Adrenal gland (tissue), 19 donors: ENCODE measurements at places on chromosomes 5 and 9.

DNA sequence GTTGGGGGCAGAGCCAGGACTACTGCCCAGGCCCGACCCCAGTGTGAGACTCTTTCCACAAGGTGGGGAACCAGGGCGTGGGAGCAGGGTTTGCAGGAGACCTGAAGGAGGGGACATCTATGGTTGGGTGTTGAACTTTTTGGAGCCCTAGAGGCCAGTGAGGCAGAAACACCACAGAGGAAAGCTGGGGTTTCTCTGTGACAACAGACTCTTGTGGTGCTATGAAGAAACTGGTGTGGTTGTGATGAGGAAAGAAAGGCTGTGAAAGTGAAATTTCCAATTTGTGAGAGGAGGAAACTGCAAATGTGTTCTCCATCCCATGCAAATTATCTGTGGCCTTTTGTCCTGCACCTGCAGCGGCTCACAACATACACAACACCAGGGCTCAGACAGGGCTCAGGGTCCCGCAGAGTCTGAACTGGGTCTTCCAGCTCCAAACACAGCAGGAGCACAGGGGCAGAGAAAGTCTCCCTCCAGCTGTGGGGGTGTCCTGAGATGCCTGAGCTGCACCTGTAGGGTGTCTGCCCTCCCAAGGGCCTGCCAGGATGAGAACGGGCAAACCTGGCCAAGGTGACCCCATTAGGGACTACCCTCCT lies 51.4 kb upstream of the GRHPR start:
- no peak for DNase-seq

GRCh38 chr9:89746385-89747116 lies 141.7 kb downstream of the GADD45G start:
- DNase-seq = no peak

GRCh38 chr5:140322751-140323731 lies 20.1 kb upstream of the PFDN1 start:
- peak; percentile 65 for DNase-seq

DNA sequence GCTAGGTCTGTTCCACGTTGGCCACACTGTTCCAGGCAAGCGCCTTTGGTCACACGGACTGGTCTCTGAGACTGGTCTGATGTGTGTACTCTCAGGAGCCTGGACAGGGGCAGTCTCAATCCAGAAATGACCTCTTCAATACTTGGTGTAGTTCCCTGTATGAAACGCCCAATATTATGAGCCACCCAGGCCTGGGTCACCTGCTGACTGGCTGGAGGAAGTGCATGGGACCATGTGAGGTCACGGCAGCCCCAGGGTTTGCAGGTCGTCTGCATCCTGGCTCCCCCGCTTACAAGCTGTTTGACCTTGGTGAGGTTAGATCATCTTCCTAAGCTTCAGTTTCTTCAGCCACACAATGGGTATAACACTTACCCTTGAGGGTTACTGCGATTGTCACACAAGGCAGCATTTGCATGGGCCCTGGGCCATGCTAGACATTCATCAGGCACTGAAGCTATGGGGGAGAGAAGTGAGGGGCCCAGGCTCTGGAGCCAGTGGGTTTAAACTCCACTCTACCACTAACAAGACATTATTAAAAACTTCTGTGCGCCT lies 5.2 kb upstream of the GRHPR start:
- no peak for DNase-seq

DNA sequence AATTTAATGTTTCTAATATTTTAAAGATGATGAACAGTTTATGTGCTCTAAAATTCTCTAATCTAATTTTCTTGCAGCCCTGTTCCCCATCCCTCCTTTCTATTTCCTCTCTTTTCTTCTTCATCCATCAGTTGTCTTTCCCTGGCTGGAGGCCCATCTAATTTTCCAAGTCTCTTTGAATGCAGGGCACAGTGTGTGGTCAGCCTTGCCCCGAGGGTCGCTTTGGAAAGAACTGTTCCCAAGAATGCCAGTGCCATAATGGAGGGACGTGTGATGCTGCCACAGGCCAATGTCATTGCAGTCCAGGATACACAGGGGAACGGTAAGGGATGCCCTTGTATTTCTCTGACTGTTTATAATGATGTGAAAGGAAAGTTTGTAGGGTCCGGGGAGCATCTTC lies 111.8 kb downstream of the MEGF10 start:
- DNase-seq = no peak

GRCh38 chr5:175215906-175216305 lies 228.1 kb downstream of the DRD1 start:
- DNase-seq = no peak

DNA sequence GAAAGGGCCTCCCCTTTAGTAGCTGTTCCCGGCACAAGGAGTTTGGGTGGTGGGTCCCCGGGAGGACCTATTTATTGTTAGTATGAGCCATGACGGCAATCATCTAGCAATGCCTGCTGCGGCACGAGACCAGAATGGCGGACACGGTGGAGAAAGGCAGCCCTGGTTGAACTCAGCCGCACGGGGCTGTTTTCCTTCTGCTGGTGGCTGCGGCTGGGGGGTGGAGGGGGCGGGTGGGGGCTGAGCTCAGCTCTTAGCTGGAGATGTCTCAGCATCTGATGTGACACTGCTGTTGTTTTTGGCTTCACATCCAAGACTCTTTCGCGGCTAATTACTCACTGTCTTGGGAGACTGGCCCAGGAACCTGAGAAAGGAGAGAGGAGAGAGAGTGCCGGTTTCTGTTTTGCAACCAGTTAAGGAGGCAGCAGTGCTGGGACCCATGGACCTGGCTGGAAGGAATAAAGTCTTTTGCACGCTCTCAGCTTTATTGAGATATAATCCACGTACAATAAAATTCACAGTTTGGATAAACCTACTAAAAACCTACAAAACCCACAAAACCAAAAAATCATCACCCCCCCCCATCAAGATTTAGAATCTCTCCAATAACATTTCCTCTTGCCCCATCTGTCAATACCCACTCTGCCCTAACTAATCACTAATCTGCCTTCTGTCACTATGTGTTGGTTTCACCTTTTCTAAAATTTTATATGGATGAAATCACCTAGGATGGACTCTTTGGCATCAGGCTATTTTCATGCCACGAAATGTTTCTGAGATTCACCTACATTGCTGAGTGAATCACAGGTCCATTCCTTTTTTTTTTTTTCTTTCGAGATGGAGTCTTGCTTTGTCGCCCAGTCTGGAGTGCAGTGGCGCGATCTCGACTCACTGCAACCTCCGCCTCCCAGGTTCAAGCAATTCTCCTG lies 81.8 kb upstream of the NEURL1B start:
- peak; percentile 54 for DNase-seq

DNA sequence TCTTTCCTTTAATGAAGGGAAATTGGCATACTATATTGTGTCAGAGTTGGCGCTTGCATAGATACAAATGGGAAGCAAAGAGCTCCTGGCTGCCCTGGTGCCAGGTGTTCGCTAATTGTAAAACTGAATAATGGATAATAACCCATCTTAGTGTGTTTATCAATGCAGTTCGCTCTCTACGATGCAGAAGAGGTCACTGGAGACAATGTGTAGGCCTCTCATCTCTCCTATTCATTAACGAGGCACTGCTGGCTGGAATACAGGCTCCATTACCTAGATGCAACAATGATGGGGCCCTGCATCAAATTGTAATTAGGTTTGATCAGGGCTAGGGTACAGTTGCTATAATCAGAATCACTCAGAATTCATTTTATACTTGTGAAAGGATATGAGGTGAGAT lies 171.0 kb downstream of the RMI1 start:
- DNase-seq = no peak

GRCh38 chr5:107533910-107534876 lies 136.5 kb downstream of the EFNA5 start:
- DNase-seq = no peak

- DNase-seq = no peak
Observed at GRCh38 chr5:138654281-138654867, 79.2 kb upstream of the HSPA9 start.

DNA sequence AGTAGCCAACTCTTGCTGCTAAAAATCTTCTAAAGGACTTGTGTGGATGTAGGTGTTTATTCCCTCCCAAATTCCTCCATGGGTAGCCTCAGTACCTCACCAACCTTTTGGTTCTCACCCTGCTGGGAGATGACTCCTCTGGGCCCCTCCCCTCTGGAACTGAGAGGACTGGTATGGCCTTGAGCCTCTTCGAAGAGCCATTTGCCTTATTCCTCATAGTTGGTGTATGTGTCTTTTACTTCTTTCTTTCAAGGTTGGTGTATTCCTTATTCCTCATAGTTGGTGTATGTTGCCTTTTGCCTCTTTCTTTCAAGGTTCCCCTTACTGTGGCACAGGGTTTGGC lies 48.3 kb downstream of the GNAQ start:
- DNase-seq = peak; percentile 47

DNA sequence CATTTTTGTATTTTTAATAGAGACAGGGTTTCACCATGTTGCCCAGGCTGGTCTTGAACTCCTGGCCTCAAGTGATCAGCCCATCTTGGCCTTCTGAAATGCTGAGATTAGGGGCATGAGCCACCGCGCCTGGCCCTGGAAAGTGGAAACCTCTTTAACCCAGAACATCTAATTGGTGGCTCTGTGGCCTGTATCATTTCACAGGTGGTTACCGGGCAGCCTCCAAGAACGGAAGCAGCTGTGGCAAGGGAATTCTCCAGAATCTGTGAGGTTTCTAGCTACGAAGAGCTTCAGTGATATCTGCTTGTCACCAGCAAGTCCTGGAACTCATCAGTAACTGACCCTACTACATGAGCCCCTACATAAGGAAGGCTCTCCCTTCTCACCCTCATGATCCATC lies 194.9 kb downstream of the DCP2 start:
- no peak for DNase-seq

DNA sequence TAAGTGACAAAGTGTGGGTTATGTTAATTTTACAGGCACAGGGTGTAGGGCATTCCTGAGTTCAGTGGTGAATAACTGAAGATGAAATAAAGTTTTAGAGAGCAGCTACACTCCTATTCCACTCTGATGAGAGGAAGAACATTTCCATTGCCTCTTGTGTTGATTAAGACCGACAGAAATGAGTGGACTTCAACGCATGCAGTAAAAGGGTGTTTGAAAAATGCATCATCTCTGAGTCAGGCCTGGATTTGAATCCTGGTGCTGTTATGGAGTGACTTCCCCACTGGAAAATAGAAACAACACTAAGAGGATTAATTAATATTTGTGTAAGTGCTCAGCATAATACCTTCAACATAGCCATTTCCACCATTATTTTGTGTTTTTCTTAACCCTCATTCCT lies 86.3 kb downstream of the PRR16 start:
- no peak for DNase-seq

GRCh38 chr9:133146746-133147411 lies 16.8 kb downstream of the GBGT1 start:
- peak; percentile 31 for DNase-seq

- no peak for DNase-seq
Observed at GRCh38 chr5:144131261-144131660, 39.2 kb downstream of the YIPF5 start.

GRCh38 chr5:54159893-54160195 lies 150.5 kb downstream of the ARL15 start:
- no peak for DNase-seq

DNA sequence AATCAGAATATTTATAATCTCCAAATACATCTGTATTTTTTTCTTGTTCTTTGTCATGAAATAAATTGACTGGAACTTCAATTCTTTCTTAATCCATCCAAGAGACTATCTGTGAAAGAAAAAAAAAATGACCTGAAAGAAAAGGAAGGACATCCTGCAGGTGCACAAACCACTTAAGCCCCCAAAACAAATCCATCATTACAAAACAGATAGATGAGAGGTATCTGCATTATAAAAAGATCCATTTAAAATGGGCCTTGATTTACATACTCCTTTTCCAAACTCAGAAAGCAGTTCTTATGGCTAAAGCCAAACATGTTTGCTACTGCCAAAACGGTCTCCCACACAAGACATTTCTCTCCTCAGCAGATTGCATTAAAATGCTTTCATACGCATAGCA lies 85.5 kb downstream of the ELAVL2 start:
- no peak for DNase-seq

DNA sequence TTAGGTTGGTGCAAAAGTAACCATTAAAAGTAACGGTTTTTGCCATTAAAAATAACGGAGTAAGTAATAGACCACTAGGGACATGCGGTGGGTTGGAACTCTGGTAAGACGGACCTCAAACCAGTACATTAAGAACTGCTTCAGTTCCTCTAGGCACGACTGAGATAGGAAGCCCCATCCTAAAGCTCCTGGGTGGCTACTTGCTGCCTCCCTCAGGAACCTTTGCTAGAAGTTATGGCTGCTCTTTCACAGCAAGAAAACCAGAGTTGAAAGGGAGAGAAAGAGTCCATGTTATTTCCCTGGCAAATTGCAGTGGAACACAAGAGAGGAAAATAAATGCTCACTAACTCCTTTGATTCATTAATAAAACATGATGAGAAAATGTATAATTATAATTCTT lies 47.6 kb downstream of the MCTP1 start:
- DNase-seq = no peak

GRCh38 chr9:21060919-21061561 lies 16.7 kb downstream of the IFNB1 start:
- DNase-seq = no peak

- peak; percentile 83 for DNase-seq
Observed at GRCh38 chr9:127968042-127968441, 12.7 kb downstream of the EEIG1 start.

- no peak for DNase-seq
Observed at GRCh38 chr5:174617285-174617684, 107.1 kb upstream of the MSX2 start.

GRCh38 chr5:45376417-45376816 lies 319.8 kb downstream of the HCN1 start:
- DNase-seq = no peak

GRCh38 chr9:16309469-16310271 lies 560.8 kb downstream of the BNC2 start:
- no peak for DNase-seq

GRCh38 chr9:14451949-14452348 lies 138.0 kb upstream of the NFIB start:
- DNase-seq = no peak

DNA sequence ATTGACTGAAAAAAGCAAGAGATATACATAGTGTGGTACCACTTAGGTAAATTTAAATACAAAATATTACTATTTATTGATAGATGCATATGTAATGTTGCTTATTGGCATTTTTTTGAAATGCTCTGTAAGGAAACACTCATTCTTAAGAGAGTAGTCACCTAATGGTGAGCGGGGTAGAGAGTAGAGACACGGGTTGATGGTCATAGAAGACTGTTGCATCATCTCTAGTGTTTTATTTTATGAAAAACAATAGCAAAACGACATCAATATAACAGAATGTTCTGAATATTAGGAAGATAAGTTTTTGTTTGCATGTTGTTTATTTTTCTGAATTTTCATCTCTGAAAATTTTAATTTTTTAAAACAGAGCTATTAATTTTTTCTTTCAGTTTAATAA lies 4.0 kb downstream of the SRP19 start:
- DNase-seq = no peak
